ENCODE measurements at places on chromosomes 2 and 18. TPM values are rescaled to one million over a fixed set of nuclear protein-coding genes. Genes with fewer than 3 reads are reported as not detected.

DNA sequence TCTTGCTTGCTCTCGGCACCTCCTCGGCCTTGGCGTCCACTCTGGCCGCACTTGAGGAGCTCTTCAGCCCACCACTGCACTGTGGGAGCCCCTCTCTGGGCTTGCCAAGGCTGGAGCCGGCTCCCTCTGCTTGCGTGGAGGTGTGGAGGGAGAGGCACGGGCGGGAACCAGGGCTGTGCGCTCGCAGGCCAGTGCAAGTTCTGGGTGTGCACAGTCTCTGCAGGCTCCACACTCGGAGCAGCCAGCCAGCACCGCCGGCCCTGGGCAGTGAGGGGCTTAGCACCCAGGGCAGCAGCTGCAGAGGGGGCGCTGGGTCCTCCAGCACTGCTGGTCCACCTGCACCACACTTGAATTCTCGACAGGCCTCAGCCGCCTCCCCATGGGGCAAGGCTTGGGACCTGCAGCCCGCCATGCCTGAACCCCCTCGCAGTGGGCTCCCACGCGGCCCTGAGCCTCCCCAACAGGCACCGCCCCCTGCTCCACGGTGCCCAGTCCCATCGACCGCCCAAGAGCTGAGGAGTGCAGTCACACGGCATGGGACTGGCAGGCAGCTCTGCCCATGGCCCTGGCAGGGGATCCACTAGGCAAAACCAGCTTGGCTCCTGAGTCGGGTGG is 411.2 kb upstream of the CHAC2 start:
- no peaks in the 10 kb centered on the region for H3K4me1 ChIP-seq
- no peak overlapping the region for H3K4me3 ChIP-seq
- H3K27ac ChIP-seq = no peak overlapping the region
- H3K27me3 ChIP-seq = no peaks in the 10 kb centered on the region
- no peak for DNase-seq

DNA sequence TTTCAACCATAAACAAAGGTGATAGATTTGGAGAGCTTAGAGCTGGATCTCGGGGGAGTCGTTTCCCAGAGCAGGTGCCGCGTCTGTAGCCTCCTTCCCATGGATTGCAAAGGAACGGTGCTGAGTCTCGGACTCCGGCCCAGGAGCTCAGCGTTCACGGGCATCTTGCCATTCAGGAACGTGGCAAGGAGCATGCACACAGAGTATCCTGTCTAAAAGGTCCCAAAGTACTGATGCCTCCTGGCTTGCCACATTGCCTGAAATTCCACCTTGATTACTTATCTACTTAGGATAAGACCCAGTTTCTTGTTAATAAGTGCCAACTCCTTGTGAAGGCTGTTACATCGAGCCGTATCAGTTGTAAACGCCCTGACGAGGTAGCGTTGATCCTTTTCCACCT is 197.8 kb upstream of the MYT1L start:
- DNase-seq = no peak
- H3K4me3 ChIP-seq = no peak overlapping the region
- no peaks in the 10 kb centered on the region for H3K4me1 ChIP-seq
- H3K36me3 ChIP-seq = no peaks in the 10 kb centered on the region
- H3K27me3 ChIP-seq = no peaks in the 10 kb centered on the region
- no peak overlapping the region for H3K27ac ChIP-seq

The BCL2L11 gene
- total RNA-seq = 43.8 TPM

- H3K27me3 ChIP-seq = no peaks in the 10 kb centered on the region
- no peak overlapping the region for H3K27ac ChIP-seq
- peaks cover 10% of the 10 kb centered on the region for H3K36me3 ChIP-seq
- no peak for DNase-seq
Measured at GRCh38 chr2:86038291-86039081, 67.2 kb downstream of the POLR1A start.

GRCh38 chr2:162126527-162126926 is 25.5 kb downstream of the GCG start:
- H3K4me3 ChIP-seq = no peak overlapping the region
- H3K36me3 ChIP-seq = no peaks in the 10 kb centered on the region
- DNase-seq = no peak
- no peaks in the 10 kb centered on the region for H3K27me3 ChIP-seq

DNA sequence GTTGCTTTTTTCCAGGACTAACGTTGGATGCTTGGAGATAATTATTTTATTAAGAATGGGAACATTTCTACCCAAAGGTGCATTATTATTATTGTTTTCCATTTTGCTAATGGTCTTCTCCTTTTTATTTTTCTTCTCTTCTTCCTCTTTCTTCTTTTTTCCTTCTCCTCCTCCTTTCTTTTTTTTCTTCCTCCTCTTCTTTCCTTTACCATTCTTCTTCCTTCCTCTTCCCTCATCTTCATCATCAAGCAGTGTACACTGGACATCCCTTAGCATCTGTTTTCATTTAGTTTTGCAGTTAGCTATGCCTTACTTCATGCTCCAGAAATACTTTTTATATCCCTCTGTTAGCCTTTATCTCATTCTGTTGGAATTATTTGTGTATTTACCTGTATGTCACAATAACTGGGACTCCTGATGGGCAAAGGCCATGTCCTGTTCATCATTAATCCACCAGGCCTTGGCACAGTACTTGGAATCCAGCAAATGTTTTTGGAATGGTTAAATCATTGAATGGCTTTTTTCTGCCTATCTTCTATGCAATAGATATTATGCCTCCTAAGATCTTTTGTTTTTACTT is 162.7 kb downstream of the CAMKMT start:
- no peaks in the 10 kb centered on the region for H3K27me3 ChIP-seq
- no peak overlapping the region for H3K4me3 ChIP-seq
- no peak overlapping the region for H3K27ac ChIP-seq
- no peaks in the 10 kb centered on the region for H3K4me1 ChIP-seq
- no peak for DNase-seq
- H3K36me3 ChIP-seq = no peaks in the 10 kb centered on the region

The RAX gene
- not detected for total RNA-seq

Data from Panc1 (cell line).